Activated naive CD8-positive, alpha-beta T cell treated with anti-CD3 and anti-CD28 coated beads for 36 hours (primary cell): ENCODE measurements at places on chromosomes 1 and 21. TPM values are rescaled to one million over a fixed set of nuclear protein-coding genes. Genes with fewer than 3 reads are reported as not detected.

LEMD1 gene
- 0.78 TPM for total RNA-seq

DNA sequence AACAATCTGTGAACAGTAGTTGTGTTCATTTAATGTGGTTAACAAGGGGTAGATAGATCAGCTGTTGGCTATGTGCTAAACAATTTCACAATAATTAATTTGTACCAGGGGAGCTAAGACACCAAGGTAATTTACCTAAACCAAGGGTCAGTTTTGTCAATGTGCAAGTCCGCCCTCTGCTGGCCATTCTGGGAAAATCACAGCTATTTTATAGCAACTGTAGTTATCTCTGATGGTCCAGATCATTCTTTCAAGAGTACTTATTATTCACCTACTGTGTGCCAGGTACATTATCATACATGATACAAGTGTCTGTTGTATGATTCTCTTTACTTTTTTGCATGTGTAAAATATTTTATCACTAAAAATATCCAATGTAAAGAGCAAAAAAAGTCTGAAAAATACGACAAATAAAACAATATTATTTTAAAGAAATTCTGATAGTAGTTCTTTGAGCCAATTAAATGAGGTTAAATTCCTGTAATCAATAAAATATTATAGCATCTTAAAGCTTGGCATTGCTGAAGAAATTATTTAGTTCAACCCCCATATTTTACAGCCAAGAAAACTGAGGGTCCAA, 312.3 kb upstream of the FAM78B start:
- DNase-seq = peak; percentile 29

DNA sequence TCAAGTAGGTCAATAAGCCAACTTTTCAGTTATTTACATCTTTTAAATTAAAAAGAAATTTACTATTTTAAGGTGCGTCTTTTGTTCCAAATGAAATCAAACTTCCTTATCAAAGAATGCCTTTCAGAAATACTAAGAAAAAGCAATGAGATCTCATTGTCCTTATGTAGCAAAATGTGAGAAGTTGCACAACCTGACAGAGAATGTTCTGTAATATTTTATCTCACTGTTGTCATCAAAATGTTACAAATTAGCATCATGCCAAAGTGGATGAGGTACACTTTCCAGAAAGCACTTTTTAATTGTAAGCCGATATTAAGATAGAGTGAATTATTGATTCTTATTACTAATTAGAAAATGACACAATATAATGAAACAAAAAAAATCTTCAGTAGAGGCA, 50.4 kb downstream of the KCNT2 start:
- no peak for DNase-seq

DNA sequence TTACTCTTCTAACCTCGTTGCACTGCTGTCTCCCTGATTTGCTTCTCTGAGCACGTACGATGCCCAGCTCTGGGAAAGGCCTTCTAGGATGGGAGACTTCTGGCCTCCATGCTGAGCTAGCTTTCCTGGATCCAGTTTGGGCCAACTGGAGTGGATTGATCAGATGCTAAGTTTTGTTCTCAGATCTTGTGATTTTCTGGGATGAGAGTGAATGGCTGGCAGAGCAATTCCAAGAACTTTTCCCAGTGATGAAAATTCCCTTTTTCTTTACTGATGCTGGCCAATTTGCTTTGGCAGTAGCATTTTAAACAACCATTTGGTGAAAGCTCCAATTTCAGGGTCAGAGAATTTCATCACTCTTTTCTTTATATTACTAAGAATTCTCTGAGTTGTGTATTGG, 34.9 kb upstream of the NFASC start:
- no peak for DNase-seq

- DNase-seq = no peak
Measured at GRCh38 chr1:187046293-187046692, 217.5 kb downstream of the PLA2G4A start.

DNA sequence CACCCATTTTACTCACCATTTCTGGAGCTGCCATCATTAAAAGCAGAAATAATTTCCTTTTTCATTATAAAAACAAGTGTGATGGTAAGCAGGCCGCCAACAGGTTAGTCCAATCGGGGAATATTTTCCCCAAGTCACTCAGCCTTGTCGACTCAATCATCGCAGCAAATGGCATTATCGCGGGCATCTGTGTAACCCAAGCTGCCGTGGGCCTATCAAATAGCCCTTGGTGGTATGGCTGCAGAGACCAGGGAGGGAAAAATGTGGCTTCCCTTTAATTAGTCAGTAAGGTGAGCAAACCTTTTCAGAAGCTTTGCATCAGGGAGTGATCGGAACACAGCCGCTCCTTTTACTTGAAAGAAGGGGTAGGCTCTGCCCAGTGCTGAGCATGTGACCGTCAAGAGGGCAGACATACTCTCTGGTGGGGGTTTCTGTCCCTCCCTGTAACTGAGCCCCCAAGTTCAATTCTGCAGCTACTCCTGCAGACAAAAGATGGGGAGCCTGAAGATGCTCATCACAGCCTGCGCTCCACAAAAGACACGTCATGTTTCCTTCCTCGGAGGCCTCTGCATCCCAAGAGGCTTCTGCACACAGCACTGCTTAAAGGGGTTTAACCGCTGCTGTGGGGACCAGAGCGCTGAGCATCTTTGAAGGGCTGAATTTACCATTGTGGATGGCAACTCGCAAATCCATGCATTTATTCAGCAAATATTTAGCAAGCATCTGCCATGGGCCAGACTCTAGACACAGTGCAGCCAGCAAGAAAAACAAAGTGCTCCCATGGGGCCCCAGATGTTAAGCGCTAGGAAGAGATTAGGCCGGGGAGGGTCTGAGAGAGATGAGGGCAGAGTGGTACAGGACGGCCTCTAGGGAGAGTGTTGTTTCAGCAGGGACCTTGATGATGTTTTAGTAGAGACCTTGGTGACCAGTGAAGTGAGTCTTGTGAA, 1.2 kb upstream of the TMPRSS3 start:
- DNase-seq = no peak

GRCh38 chr1:243748706-243749283, 101.2 kb downstream of the AKT3 start:
- DNase-seq = no peak

DNA sequence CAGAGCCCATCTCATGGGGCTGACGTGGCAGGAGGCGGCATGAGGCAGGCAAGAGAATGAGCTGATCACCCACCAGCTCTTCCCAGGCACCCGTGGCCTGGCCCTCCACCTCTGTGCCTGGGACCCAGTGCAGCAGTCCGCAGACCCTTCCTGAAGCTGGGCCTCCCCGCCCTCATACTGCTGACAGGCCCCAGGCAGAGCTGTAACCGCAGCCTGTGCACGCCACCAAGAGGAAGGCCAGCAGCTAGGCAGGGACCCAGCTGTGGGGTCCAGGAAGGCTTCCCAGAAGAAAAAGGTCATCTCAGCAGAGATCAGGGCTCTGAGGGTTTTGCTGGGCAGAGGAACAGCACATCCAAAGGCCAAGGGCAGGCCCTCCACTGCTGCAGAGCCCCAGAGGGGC, 9.8 kb upstream of the MTFR1L start:
- DNase-seq = no peak

DNA sequence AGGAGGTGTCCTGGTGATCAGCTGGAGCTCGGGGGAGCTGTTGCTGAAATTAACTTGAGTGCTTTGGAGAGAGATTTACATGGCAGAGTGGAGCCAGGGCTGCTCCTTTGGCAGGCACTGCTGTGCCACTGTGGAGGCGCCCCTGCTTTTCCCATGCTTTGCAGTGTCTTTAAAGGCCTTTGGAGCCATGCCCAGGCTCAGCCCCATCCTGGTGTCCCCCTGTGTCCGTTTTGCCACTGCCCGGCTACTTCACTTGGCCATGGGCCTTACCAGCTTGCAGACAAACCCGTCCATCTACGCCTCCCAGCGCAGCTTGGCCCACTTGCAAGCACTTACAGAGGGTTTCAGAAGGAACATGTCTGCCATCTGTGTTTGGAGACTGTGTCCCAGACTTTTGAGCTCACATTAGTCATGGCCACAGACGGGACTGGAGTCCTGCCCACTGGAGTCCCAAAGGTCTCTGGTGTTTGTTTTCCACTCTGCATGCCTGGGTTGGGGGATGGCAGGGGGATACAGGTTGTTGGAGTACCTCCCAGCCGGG, 18.2 kb upstream of the LAMTOR5 start:
- DNase-seq = no peak

KRTAP10-12 gene
- total RNA-seq = not detected

DNA sequence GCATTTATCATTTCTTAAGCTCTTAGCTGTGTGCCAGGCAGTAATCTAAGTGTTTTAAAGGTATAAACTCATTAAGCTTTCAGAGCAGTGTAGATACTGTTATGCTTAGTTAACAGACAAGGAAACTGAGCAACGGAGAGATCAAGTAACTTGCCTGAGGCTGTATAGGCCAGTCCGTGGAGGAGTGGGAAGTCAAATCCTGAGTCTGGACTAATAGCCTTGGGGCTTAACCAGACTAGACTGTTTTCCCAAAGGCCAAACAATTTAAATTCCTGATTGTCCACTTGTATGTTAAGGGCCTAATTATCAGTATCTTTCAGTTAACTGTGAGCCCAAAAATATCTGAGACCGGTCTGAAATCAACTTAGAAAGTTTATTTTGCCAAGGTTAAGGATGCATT, 2.6 kb downstream of the IFNAR1 start:
- no peak for DNase-seq

DNA sequence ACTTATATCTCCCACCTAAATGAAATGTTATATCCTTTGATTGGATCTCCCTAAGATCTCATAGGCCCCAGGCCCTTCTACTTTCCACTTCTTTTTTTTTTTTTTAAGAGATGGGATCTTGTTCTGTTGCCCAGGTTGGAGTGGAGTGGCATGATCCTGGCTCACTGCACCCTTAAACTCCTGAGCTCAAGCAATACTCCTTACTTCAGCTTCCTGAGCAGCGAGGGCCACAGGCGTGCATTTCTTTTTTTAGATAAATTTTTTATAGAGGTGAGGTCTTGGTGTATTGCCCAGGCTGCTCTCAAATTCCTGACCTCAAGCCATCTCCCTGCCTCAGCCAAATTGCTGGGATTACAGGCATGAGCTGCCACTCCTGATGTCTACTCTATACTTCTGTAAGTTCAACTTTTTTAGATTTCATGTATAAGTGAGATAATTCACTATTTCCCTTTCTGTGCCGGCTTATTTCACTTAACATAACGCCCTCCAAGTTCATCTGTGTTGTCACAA, 987.5 kb upstream of the NCAM2 start:
- no peak for DNase-seq

KCNK2 gene
- total RNA-seq = not detected

DNA sequence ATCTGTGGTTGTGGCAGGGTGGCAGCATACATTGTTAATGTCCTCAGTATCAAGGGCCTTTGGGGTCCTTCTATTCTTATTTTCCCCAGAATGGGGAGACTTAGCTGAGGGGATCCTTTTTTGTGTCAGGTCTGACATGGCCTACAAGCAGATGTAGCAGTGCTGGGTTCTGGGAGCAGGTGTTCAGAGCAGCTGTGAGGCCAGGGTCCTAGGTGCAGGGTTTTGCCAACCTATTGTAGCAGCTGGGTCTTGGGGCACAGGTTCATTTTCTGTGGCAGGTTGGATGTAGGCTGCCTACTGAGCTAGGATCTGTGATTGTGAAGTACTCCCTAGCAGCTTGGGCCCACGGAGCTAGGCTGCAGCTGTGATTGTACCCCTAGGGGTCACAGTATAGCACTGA, 60.1 kb downstream of the DIPK1A start:
- no peak for DNase-seq

DNA sequence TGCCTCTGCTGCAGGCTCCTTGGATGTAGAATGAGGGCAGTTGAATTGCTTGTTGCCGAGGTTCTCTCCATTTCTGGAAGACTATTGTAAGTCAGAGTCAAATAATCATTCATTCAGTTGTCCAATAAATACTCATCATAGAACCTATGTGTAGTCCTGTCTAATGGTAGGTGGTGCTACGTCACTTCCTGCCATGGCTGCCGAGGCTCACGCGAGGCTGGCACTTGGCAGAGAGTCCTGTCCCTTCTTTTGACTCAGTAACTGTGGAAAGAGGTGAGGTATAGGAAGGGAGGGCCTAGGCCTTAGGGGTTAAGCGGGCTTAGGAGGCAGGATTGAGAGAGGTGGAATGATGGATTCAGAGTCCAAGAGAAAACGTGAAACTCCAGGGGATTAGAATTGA, 9.7 kb downstream of the ADARB1 start:
- no peak for DNase-seq

SMCP gene
- total RNA-seq = not detected

OR6N1 gene
- total RNA-seq = not detected
